ENCODE measurements at places on chromosomes 12 and 14.
A peak's percentile ranks its signal among the peaks of the same experiment; 100 is the strongest.

- no peak for DNase-seq
Measured at GRCh38 chr14:38090506-38090905, 117.2 kb upstream of the SSTR1 start.

DNA sequence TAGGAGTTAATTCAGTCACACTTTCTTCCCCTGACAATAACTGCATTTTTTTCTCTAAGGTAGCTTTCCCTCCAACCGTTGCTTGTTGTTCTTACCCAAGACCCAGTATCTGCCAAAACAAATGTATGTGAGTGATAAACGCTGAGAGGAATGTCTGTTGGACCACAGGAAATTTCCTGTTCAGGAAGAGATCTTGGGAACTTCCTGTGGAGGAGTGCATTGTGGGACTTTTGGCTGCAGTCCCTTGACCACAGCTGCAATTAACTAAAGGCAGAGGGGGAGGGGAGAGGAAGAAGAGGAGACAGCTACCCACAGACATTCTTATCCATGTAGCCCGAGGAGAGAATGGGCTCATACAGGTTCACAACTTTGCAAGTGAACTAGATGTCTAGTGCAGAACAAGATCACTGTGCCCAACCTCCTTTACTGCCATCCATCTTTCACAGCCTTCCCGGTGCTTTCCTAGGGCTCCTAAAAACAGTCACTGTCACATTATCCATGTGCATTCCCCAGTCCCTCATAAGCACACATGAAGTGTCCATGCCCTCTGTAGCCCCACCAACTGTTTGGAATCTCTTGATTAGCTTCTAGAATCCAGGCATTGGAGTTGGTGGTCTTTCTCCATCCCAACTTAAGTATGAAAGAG lies 149.5 kb downstream of the ETV6 start:
- peak; percentile 76 for DNase-seq

GRCh38 chr12:94111302-94111701 lies 37.1 kb upstream of the PLXNC1 start:
- no peak for DNase-seq

DNA sequence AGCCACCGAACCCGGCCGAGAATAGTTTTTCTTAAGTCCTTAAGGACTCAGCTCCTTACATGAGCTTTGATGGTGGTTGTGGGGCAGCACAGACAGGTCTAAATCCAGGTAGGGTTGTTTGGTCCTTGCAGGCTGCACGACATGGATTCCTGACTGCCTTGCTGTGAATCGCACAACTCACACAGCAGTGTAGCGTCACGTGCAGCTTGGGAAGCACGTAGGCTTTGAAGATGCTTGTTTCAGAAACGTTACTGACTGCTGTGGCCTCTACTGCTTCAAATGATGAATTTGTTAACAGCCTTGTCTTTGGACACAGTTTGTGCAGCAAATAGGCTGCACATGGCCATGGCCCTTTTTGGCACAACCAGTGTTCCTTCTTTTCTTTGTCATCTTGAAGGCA lies 29.9 kb downstream of the ZBTB42 start:
- no peak for DNase-seq

- no peak for DNase-seq
Measured at GRCh38 chr12:27824126-27824842, 44.2 kb upstream of the MANSC4 start.

DNA sequence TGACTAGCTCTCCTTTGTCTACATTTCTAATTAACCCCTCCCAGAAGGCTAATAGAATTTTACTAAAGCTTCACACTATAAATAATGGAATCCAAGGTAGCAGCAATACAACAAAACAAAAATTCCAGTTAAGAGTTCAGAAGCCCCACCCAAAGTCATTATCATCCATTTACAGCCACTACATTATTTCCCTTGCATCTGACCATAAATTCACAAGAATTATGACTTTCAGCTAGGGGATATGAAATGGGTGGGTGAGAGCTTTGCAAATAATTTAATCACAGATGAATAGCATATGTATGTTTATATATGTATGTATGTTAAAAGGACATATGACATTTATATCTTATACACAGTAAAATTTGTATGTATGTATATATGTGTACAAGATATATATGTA lies 65.3 kb upstream of the PTGDR start:
- DNase-seq, result no peak

- peak; percentile 68 for DNase-seq
Measured at GRCh38 chr12:113961921-113962710, 4.0 kb downstream of the RBM19 start.

DNA sequence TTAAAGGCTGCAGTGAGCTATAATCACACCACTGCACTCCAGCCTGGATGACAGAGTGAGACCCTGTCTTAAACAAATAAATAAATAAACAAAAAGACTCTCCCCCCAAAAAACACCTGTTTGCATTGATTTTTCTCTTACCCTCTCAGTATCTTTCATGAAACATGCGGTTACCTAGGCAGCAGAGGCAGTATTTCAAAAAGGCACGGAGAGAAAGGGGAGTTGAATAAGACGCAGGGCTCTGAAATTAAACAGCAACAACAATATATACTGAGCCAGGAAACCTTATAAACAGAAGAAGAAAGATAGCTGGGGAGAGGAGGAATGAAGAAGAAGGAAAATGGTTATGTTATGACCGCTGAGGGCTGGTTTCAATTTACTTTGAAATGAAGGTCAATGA lies 277.6 kb downstream of the BTG1 start:
- DNase-seq, result no peak

DNA sequence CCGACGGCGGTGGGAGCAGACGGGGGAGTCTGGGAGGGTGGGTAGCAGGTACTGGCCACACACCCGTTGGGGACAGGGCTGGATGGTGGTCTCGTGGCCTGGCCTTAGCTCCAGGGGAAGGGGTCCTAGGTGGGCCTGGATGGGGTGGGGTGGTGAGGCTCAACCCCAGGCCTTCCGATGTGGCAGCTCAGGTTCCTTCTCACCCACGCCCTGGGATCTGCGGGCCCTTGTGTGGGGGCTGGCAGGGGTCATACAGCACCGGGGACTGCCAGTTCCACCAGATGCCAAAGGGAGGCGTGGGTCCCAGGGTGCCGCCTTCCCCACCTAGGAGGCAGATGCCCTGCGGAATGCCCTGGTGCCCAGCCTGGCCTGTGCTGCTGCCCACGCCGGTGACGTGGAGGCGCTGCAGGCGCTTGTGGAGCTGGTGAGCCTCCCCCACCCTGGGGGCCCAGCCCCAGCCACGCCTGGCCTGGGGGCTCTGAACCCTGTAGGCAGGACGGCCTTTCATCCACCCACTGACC lies 21.0 kb downstream of the ASPG start:
- no peak for DNase-seq

DNA sequence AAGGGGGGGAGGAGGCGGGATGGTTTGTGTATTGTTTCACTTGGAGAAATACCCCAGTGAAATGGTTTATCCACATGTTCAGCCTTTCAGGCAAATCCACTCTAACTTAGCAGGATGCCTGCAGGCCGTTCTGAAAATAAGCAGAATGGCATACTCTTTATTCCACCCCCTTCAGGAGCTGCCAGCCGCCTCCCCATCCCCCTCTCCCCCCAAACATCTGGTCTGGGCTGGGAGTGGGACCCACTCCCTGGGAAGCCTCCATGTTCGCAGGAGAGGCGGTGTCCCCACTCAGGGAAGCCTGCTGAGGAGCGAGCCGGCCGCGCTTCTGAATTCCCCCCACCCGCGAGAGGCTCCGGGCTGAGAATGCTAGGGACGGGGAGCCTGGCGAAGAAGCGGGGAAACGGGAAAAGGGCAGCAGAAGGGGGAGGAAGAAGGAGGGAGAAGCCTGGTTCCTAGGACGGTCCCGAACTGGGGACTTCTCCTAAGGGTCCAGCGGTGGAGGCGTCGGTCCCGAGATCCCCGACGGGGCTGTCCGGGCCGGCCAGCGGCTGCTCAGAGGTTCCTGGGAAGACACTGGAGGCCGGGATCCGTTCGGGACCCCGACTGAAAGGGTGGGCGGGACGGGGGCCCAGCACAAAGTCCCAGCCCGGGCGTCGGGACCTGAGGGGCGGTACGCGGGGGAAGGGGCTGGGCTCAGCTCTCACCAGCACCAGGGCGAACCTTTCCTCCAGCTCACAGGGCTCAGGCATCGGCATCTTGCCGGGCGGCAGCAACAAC lies 666 bp downstream of the FMNL3 start:
- DNase-seq, result peak; percentile 63

GRCh38 chr14:36268121-36268520 lies 52.3 kb downstream of the MBIP start:
- no peak for DNase-seq
